ENCODE measurements at places on chromosomes 2 and 18. TPM values are rescaled to one million over a fixed set of nuclear protein-coding genes. Genes with fewer than 3 reads are reported as not detected.

GPBAR1 gene
- total RNA-seq = 0.43 TPM

C2orf49 gene
- total RNA-seq = 21.4 TPM

REG3G gene
- not detected for total RNA-seq

SERPINB4 gene
- 10.8 TPM for total RNA-seq

HOXD13 gene
- total RNA-seq = not detected

GRP gene
- not detected for total RNA-seq

ST8SIA3 gene
- not detected for total RNA-seq

DOK1 gene
- total RNA-seq = 3.0 TPM

ZNF804A gene
- total RNA-seq = not detected

C1QL2 gene
- total RNA-seq = not detected

GALNT3 gene
- total RNA-seq = 78.2 TPM

CHRNG gene
- not detected for total RNA-seq

KCNG3 gene
- total RNA-seq = not detected

ATP6V1B1 gene
- total RNA-seq = not detected

SCN3A gene
- total RNA-seq = 0.72 TPM

CRYGB gene
- not detected for total RNA-seq

LOXHD1 gene
- not detected for total RNA-seq

HAAO gene
- total RNA-seq = not detected

CETN1 gene
- total RNA-seq = not detected

RBM44 gene
- total RNA-seq = 0.24 TPM

GNLY gene
- not detected for total RNA-seq

BMP10 gene
- total RNA-seq = not detected

LRPPRC gene
- total RNA-seq = 89.5 TPM

TWIST2 gene
- 8.5 TPM for total RNA-seq

PRKRA gene
- 70.8 TPM for total RNA-seq

SDC1 gene
- 1,471 TPM for total RNA-seq

KCNG2 gene
- not detected for total RNA-seq

DAPL1 gene
- 0.24 TPM for total RNA-seq

RMC1 gene
- total RNA-seq = 27.3 TPM

GULP1 gene
- 62.7 TPM for total RNA-seq

VWC2L gene
- total RNA-seq = not detected

ADRA2B gene
- total RNA-seq = not detected

UGT1A4 gene
- 1.3 TPM for total RNA-seq

CTAGE1 gene
- not detected for total RNA-seq

SCTR gene
- total RNA-seq = not detected

OR6B3 gene
- not detected for total RNA-seq

Measured in tracheal epithelial cell (primary cell).